Mammary epithelial cell (primary cell): ENCODE measurements at places on chromosomes 7 and 10.

GRCh38 chr7:92293896-92294590 is 48.3 kb downstream of the ANKIB1 start:
- DNase-seq, result no peak

- no peak for DNase-seq
These were observed 172.1 kb downstream of the CYP26A1 start for GRCh38 chr10:93245779-93246178.

- DNase-seq, result no peak
These were observed 206.7 kb upstream of the KCTD7 start for GRCh38 chr7:66421830-66422475.

DNA sequence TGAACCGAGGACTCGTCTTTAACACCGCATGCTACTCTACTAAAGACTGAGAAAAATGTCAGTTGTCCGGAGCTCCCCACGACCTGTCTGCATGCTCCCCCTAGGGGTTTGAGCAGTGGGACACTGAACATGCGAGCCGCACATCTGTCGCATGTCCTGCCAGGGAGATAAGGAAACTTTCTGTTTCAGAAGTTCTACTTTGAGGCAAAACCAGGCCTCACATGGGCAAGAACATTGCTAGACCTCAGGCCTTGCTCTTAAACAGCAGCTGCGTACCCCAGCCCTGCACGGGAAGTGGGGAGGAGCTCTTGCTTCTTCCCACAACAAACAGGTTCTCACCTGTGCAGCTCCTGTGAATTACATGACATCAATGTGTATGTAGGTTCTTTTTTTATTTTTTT is 30.3 kb upstream of the HERPUD2 start:
- no peak for DNase-seq

- no peak for DNase-seq
These were observed 4.9 kb upstream of the PPIF start for GRCh38 chr10:79342295-79342761.

DNA sequence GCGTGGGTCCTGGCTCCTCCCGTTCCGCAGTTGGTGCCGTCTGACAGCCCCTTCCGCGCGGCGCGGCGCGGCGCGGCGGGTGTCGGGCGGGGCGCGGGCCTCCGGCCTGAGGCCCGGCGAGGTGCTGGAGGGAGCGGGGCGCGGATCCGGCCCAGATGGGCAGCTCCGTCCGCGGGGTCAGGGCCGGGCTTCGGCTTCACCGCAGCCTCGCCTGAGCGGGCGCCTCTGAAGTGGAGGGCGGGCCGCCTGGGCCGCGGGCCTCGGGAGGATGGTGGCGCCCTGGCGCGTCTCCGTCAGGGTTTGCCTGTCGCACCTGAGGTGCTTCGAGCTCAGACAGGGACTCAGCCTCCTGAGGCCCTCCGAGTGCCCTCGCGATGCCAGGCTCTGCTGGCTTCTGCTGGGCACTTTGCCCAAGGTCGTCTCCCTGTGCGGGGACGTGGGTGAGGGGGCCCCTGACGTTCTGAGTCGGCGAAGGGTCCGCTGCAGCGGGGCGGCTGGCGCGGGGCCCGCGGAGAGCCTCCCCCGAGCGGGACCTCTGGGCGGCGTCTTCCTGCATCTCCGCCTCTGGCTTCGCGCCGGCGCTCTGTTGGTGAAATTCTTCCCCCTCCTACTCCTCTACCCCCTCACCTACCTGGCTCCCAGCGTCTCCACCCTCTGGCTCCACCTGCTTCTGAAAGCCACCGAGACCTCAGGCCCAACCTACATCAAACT is 473 bp downstream of the ADCK2 start:
- peak; percentile 56 for DNase-seq

DNA sequence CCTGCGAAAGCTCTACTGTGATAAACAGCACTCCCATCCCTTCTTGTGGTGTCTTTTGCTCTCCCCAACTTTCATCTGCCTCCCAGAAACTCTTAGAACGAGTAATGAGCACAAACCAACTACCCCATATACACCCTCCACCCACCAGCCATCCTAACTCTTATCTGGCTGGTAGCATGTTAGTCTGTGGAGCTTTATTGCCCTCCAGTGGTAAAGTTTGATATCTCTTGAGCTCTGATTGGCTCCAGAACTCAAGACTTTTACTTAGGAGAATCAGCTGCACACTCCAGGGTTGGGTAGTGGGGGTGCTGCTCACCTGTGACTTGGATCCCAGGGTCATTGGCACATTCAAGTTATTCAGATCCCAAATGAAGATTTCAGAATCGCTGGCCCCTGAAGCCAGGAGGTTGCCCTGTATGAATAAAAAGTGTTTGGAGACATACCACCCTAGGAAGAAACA is 10.9 kb downstream of the SEC31B start:
- peak; percentile 47 for DNase-seq

DNA sequence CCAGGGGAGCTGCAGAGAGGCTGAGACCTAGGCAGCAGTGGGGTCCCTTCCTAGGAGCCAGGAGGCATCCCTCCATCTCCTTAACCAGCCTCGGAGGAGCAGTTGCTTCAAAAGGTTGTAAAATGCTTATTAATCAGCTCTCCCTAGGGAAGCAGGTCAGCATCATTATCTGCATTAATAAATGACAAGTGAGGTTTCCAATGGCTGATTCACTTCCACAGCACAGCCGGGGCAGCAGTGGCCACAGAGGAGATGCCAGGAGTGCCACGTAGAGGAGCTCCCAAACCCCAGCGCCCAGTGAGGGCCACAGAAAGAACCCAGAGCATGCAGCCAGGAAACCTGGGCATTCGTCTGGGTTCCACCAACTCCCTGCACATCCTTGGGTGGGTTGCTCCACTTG is 8.2 kb upstream of the NPFFR1 start:
- no peak for DNase-seq

GRCh38 chr10:112732277-112732921 is 217.6 kb upstream of the TCF7L2 start:
- DNase-seq, result peak; percentile 57

DNA sequence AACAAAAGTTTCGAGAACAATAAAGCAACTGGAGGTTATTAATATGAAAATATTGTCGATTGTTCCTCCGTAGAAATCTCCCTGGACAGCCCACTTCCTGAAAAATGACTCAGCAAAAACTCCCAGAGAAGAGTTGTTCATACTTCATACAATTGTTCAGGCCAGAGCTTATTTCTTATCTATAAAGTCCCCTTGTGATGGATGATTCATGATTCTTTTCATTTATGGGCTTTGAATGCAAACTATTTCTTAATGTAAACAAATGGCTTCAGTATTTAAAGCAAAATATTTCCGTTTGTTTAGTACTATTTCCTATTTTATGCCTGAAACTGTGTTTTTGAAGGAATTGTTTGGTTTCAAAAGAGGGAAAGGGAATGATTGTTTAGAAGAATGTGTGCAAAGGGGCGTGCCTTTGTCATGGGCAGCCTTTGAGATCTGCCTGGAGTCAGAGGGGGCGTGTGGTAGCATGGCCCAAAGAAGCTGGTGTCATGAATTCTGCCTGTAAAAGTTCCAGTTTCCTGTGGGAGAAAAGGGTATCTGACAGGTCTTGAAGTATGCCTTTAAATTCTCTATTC is 26.2 kb upstream of the EXOC6 start:
- DNase-seq, result peak; percentile 84

GRCh38 chr10:14971867-14972448 is 12.8 kb downstream of the MEIG1 start:
- DNase-seq, result no peak
